ENCODE measurements at places on chromosomes 6 and 20. TPM values are rescaled to one million over a fixed set of nuclear protein-coding genes. Genes with fewer than 3 reads are reported as not detected.

- DNase-seq, result no peak
Observed at GRCh38 chr6:135004399-135004798, 50.2 kb downstream of the HBS1L start.

DNA sequence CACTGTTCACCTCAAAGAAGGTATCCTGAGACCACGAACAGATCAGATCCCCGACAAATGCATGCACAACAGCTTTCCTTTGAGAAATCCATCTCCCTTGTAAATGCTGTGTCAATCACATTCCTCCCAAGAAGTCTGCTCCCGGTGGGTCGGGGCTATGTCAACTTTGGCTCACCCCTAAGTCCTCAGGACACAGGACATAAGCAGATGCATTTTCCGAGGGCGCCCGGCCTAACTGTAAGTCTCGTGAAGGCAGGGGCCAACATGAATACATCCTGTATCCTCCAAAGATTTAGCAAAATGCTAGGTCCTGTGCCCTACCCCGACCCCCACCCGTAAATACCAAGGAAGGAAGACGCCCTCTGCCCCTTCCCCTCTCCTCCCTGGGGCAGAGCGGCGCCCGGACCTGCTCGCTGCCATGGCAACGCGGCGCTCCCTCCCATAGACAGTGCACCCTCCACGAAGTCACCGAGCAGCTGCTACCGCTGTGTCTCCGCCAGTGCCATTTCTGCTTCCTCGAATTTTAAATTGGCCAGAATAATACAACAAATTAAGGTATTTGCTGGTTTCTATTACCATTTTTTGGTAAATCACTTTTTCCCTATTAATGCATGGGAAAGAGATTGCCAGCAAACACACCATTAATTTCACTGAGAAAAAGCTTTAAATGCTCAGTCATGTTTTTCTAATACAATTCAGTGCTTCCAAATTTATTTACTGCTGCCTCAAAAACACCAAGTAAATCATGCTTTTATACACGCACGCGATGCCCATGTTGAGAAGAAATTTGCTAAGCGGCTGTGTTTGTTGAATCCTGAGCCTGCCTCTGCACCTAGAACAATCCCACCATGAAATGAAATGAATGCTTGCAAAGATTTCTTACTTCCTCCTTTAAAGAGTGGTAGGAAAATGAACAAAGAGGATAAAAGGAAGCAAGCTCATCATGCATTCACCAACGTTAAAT is 100.6 kb downstream of the PCSK2 start:
- DNase-seq, result no peak

DNA sequence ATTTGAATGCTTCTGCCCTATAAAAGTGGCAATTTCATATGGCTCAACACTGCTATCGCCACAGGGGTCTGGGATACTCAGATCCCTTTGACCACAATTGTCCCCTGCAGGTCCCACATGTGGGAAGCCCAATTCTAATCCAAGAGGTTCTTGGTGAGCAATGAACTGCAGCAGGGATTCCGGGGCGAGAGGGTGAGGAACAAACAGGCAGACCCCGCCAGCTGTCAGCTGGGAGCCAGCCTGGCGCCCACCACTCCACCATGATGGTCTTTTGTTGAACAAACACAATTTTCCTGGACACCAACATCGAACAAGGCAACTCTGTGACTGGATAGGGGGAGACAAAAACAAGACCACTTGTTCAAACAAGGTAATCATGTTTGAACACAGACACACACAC is 80.5 kb downstream of the TMEM242 start:
- no peak for DNase-seq

DNA sequence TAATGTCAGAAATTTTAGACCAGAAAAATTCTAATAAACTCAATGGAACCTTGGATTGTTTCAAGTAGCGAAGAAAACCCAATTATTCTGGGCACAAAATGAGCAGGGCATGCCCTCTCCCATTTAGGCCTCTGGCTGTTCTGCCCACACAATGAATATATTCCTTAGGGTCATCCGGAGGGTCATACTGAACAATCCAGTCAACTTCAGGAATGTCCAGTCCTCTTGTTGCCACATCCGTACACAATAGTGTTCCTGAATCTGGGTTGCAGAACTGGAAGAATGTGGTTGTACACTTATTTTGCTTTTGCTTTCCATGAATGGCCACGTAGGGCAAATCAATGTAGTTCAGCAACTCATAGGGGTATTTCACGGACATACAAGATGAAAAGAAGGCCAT is 23.4 kb upstream of the RNF144B start:
- DNase-seq, result no peak

DNA sequence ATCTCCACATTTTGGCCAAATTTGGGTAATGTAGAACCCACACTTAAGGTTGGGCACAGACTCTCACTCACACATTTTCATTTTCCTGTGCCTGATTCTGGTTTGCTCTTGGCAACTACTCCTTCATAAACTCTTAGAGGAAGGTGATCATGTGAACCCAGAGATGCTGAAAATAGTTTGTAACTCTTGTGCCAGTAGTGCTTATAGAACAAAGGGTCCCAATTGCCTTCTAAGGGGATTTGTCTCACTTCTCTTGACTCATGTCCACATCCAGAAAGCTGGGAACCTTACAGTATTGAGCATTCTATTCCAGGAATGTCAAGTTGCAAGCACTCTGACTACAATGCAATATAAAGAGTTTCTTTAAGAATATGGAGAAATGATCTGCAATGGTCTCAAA is 62.0 kb upstream of the TASP1 start:
- DNase-seq, result peak; percentile 10

The IL20RA gene
- 0.03 TPM for total RNA-seq

The TLDC2 gene
- not detected for total RNA-seq

DNA sequence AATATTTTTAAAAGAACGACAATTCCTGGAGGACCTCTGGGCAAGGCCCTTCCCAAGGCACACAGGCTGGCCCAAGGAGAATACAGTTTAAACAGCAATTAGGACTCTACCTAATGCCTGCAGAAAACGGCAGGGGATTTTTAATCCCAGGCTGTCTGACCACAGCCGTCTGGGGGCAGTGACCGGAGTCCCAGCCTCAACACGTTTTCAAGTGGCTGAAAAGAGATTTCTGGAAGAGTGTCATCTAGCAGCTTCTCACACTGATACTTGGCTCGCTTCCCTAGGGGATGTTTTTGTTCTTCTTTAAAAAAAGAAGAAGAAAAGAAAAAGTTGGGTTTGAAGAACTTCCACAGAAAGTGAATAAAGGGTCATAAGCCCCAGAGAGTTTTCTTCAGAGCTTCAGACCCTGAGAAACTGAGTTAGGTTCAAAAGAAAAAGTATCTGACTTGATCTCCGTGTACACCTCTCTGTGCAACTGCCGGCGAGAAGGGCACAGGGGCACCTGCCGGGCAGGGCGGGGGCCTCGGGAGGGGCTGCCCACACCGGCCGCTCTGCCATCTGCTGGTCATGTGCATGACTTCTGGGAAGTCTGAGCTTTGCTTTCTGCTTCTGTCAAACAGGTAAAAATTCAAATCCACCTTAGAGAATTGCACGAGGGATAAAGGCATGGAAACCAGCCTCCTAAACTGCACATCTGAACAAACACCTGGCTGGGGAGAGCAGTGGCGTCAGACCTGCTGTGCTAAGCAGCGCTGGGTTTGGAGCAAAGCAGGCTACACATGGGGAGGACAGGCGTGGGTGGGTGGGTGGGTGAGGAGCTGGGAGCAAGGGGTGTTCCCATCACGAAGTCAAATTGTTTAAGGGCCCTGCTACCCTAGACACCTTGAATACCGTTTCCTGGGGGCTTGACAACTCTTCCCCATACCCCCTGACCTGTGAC is 33.0 kb downstream of the RRBP1 start:
- DNase-seq, result no peak
